ENCODE measurements at places on chromosomes 2 and 18.

GRCh38 chr2:164954954-164955701 lies at the start of gene SLC38A11:
SLC38A11 (minus strand) TSS chr2:164955525; CDS start chr2:164955247, 278 bp downstream.
- no peak for DNase-seq

DNA sequence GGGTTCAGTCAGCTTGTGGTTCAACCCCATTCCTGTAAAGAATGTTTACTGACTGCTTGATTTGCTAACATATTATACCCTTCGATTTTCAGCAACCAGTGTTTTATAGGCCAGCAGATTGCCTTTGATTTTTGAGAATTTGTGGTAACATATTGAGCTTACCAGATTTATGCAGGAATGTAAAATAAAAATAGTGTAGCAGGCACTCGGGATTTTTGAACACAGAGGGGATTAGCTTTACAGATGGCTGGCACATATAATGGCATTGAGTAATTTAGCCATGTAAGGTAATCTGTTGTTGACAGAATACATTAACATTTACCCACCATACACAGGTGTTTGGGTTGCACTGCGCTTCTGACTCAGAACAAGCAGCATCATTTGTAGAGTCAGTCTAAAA lies 354.0 kb downstream of the LRRTM1 start:
- no peak for DNase-seq

DNA sequence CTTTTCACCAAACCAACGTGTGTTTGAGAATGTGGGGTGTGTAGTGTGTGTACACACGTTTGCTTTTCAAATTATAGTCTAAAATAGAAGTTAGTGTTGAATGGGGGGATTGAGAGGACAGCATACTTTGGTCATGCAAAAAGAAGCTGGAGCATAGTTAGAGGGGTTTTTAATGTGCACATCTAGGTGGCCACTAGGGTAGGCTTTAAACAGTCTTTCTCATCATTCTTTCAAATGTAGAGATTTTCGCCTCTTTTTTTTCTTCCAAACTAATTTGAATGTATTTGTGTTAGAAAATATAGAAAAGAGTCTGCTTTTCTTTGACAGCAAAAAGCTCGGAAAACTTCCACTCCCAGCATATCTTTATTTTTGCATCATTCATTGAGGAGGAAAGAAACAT lies 165.2 kb upstream of the MYO3B start:
- DNase-seq: no peak

- no peak for DNase-seq
Measured at GRCh38 chr2:41920812-41921211, 127.0 kb upstream of the PKDCC start.

DNA sequence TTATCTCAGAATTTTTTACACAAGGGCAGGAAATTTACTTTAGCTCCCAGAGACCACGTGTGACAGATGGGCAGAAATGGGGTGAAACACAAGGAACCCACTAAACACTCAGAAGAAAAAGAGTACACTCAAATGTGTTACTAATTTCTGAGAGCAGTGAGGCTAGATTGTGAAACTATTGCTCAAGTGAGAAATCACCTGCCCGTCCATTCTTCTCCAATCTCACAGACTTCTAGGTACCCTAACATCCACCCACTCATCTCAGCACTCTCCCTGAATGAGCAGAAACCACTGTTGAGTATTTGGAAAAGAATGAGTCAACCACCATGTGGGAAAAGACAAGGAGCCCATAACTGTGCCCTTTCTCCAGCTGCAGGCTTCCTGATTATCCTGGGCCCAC lies 293.0 kb upstream of the CDH2 start:
- DNase-seq: no peak

GRCh38 chr2:127511090-127511695 lies 15.1 kb downstream of the IWS1 start:
- DNase-seq: no peak

- peak; percentile 86 for DNase-seq
Measured at GRCh38 chr2:192155511-192156118, 39.1 kb downstream of the TMEFF2 start.

DNA sequence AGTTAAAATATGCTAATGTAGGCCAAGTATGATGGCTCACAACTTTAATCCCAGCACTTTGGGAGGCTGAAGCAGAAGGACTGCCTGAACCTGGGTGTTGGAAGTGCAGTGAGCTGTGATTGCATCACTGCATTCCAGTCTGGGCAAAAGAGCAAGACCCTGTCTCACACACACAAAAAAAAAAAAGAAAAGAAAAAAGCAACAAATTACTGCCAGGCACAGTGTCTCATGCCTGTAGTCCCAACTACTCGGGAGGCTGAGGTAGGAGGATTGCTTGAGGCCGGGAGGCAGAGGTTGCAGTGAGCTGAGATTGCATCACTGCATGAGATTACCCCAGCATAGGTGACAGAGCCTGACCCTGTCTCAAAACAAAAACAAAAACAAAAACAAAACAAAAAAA lies 110.6 kb downstream of the PRELID3A start:
- no peak for DNase-seq

DNA sequence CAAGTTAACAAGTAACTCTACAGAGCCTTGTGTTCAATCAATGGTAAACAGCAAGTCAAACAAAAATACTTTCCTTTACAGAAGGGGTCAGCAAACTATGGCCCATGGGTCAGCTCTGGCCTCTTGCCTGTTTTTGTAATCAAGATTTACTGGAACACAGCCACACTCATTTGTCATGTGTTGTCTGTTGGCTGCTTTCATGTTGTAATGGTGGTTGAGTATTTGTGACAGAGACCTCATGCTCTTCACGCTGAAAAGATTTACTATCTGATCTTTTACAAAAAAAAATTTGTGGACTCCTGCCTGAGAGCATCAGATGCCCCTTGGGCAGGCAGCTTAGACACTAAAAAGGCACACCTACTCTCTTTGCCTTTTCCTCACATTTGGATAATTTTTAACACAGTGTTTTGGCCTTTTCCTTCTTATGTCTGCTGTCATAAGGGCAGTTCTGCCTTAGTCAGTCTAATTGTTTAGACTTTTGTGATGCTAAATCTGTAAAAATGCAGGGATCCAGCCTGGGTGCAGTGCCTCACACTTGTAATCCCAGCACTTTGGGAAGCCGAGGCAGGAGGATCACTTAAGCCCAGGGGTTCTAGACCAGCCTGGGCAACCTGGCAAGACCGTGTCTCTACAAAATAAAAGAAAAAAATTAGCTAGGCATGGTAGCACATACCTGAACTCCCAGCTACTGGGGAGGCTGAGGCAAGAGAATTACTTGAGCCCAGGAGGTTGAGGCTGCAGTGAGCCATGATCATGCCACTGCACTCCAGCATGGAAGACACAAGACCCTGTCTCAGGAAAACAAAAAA lies 18.3 kb downstream of the IL1B start:
- DNase-seq: peak; percentile 41

- DNase-seq: peak; percentile 84
Measured at GRCh38 chr2:203533676-203534591, 1.2 kb downstream of the RAPH1 start.

- DNase-seq: peak; percentile 61
Measured at GRCh38 chr18:7207366-7207915, 23.4 kb upstream of the LRRC30 start.

- DNase-seq: peak; percentile 34
Measured at GRCh38 chr18:77750006-77750405, 500.4 kb downstream of the GALR1 start.

DNA sequence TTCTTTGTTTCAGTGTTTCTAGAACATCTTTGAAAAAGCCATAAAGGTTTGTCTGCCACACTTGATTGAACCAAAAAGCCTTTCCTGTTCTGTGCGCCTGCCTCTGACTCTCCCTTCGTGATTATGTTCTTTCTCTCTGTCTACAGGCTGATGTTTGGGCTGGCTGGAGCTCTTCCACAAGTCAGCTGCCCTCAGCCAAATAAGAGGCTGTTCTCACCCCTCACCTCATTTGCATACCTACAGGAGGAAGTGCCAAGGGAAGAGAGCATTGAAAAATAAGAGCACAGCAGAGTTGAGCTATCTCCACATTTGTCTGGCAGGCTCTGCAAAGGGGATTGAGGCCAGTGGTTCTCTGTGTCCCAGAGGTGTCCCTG lies 15.8 kb downstream of the INPP5D start:
- DNase-seq: peak; percentile 45

DNA sequence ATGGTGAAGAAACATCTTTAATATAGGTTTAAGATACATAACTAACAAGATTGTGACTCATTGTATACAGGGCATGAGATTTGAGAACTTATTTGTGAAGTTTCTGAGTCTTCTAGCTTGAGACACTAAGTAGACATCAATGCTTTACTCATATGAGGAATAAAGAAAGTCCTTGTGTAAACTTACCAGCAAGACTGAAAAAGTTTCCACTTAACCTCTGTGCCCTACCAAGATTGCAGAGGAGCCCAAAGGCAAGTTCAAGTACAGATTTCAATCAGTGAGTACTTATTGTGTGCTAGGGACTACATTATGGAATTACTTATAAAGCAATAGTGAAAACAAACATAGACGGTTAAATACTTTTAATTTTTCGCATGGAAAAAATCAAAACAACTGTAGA lies 1041.2 kb upstream of the CELF4 start:
- DNase-seq: no peak

- DNase-seq: no peak
Measured at GRCh38 chr2:74316627-74317295, 26.5 kb downstream of the SLC4A5 start.

GRCh38 chr2:139609109-139609508 lies 828.9 kb upstream of the NXPH2 start:
- DNase-seq: no peak

DNA sequence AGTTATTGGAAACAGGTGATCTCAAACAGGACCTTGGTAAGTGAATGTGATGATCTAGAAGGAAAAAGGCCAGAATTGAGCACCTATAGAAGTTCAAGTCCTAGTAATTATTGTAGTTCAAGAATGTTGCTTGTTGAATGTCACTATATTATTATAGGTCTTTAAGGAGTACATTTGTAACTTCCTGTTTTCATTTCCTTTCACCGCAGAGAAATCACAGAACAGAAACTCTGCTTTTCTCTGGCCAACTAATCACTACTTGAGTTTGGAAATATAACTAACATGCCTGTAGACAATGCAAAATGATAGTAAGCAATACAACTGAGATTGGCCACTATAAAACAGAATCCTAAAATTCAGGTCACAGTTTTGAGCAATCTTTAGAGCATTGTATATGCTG lies 61.8 kb upstream of the EFEMP1 start:
- DNase-seq: no peak

DNA sequence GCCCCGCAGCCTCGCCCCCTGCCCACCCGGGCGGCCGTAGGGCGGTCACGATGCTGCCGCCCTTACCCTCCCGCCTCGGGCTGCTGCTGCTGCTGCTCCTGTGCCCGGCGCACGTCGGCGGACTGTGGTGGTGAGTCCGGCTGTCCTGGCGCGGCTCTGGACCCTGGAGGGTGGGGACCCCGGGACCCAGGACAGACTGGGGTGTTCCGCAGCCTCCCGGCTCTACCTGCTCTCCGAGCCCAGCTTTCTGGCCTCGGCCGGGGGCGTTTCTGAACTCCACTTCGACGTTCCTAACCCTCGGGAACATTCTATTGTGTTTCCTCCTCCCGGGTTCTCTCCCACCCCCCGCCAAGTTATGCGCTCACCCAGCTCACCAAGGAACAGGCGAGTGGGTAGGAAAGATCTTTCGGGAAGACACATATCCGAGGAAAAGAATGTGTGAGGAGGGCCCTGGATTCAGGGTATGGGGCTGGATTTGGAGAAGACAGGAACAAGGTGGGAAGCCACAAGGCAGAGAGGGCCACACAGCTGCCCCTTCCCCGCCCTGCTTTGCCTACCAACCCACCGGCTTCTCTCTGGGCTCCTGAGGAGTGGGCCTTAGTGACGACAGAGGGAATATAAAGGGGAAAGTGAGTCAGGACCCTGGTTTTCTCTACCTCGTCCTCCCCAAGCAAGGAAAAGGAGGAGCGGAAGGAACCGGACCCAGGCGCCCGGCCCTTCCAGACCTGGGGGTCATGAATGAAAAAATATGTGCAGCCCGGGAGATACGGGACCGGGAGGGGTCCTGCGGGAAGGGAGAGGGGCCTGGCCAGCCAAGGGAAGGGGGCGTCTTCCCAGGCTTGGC lies 605 bp downstream of the WNT6 start:
- DNase-seq: no peak

GRCh38 chr2:129179199-129179598 lies 800.3 kb upstream of the RAB6C start:
- DNase-seq: no peak

DNA sequence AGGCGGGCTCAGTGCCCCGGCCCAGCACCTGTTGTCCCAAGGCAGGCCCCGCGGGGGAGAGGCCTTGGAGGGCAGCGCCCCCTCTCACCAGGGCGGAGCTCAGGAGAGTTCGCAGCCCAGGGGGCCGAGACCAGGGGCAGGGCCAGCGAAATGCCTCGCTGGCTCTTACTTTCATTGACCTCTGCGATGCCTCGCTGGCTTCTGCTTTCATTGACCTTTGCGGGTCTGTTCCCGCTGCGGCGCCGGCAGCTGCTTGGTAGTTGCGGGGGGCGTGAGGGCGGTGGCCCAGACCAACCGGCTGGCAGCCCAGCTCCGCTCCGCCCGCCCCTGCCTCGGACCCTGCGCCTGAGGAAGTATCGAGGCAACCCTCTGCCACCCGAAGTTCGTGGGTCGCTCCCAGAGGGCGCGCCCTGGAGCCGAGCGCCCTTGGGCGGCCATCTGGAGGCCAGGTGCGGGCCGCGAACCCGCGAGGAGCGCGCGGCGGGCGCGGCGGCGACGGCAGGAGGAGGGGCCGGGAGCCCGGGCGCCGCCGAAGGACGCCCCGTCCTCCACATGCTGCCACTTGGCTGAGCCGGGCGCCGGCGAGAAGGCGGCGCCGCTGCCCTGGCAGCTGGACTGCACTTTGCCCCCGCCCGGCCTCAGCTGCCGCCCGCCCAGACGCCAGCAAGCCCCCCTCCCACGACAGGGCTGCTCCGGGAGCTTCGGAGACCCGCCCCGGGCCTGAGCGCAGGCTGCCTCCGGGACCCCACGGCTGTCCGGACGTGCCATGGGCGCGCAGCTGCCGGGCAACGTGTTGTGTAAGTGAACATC lies 118.0 kb upstream of the MSTN start:
- DNase-seq: peak; percentile 80

- DNase-seq: peak; percentile 73
Measured at GRCh38 chr2:48514348-48515003, 15.5 kb upstream of the STON1 start.

GRCh38 chr2:14827226-14828023 lies 194.9 kb downstream of the LRATD1 start:
- no peak for DNase-seq

DNA sequence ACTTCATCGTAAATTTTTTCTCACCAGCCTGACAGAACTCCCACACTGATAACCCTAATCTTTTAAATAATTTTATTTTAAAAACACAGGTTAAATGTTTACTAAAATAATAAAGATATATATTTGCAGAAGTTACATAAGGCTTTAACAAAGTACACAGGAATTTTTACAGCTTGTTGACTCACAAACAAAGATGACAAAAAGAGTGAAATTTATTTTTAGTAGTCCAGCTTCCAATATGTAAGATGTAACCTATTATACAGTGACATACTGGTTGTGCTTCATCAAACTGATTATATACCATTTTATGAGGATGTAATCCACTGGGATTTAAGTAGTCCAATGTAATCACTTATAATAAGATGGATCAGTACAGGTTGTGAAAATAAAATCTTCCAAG lies 348.9 kb upstream of the SLC39A10 start:
- no peak for DNase-seq

GRCh38 chr2:70926042-70926441 lies 9.7 kb upstream of the ATP6V1B1 start:
- no peak for DNase-seq

GRCh38 chr2:104344985-104345384 lies 508.9 kb upstream of the POU3F3 start:
- DNase-seq: no peak

Measured in muscle of leg (tissue), 16 donors.